ENCODE measurements at places on chromosomes 6 and 20.

GRCh38 chr20:57060407-57061050 is 205.9 kb downstream of the BMP7 start:
- no peak for DNase-seq

DNA sequence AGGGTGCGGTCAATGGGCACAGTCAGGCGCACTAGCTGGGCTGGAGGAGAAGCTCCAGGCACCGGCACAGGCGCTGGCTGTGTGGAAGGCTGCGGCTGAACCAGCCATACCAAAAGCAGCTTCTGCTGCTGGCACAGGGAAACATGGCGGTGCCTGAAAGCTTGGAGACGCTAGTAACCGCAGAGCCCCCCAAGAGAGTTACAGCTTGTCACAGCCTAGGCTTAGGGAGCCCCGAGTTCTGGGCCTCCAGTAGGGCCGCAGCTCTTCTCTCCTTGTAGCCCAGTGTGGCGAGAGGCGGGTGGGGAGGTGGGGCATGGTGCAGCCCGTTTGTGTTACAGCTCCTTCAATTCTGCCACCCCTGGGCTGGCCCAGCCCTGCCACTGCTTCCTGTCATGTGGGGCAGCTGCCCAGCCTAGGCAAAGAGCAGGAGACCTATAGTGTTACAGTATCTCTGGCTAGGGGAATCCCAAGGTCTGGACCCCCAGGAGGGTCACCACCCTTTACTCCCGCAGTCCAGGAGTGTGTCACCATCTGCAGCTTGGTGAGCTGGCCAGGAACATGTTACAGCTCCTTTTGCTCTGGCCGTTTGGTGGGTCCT is 58.6 kb upstream of the MANEA start:
- no peak for DNase-seq

DNA sequence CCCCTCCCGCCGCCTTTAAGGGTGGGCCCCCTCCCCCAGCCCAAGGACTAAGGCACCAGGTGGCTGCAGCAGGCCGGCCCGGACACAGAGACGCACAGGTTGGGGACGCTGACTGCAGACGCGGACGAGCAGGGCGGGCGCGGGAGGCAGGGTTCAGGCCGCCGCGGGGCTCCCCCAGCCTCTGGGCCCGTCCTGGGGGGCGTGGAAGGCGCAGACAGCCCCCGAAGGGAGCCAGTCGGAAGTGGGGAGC is 9.3 kb downstream of the DUSP15 start:
- DNase-seq, result no peak

- DNase-seq, result no peak
Measured at GRCh38 chr6:36136034-36136433, 5.7 kb downstream of the MAPK13 start.

GRCh38 chr6:161487694-161488093 is 213.8 kb upstream of the AGPAT4 start:
- DNase-seq, result no peak

GRCh38 chr6:4220558-4220957 is 85.2 kb upstream of the ECI2 start:
- no peak for DNase-seq

DNA sequence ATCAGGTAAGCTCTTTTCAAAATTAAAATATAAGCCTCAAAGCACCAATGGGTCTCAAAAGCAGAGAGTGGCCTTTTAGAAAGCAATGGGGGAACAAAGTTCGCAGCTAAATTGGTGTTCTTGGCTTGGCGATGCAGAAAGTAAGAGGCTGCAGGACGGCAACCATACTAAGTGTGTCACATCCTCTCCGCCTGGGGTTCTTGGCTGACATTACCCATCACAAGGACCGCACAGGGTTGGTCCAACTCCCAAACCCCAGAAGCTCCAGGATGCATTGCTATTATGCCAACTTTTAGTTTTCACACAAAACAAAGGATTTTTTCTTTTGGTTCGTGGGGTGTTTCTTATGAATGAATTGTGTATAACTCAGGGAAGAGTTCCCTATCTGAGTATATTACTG is 124.8 kb downstream of the PRKN start:
- no peak for DNase-seq

GRCh38 chr20:32674362-32674789 is 635 bp upstream of the C20orf203 start:
- DNase-seq, result peak; percentile 68

- peak; percentile 55 for DNase-seq
Measured at GRCh38 chr6:112232845-112233256, 21.5 kb downstream of the LAMA4 start.

GRCh38 chr20:17500271-17500670 is 30.9 kb downstream of the BFSP1 start:
- no peak for DNase-seq

DNA sequence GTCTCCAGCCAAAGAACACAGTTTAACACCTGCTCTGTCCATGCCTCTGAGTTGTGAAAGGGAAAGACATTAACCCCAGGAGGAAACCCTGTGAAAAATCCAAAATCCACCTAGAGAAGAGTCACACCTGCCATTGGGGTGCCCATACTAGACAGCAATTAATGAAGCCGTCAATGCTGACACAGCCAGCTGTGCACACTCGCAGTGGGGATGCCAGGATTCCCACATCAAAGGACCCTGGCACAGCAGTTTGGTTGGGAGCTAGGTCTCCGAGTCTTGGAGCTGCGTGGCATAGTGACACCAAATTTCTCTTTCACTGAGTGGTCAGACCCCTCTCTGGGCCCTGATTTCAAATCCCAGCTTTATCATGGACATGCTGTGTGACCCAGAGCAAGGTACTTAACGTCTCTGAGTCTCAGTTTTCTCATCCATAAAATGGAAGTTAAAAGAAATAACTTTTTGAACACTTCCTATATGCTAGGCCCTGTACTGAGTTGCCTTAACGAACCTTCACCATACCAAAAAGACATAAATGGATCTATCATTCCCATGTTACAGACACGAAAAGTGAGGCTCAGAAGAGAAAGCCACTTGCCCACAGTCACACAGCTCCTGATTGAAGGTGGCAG is 30.8 kb downstream of the BPIFB1 start:
- DNase-seq, result no peak

DNA sequence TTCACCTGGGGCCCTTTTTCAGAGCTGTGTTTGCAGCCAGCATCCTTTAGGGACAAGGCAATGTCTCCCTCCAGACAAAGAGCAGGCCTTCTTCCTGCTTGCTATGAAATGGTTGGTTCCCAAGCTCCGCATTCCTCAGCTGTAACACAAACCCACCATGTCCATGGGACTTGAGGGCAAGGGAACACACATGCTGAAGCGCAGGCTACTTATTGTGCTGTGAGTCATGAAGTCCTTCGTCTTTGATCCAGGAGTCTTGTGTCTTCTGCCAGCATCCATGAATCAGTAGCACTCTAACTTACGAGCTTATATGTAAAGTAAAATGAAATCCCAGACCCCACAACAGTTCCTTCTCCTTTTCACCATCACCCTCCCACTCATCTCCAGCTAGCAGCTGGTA is 59.0 kb downstream of the ANKRD60 start:
- no peak for DNase-seq

DNA sequence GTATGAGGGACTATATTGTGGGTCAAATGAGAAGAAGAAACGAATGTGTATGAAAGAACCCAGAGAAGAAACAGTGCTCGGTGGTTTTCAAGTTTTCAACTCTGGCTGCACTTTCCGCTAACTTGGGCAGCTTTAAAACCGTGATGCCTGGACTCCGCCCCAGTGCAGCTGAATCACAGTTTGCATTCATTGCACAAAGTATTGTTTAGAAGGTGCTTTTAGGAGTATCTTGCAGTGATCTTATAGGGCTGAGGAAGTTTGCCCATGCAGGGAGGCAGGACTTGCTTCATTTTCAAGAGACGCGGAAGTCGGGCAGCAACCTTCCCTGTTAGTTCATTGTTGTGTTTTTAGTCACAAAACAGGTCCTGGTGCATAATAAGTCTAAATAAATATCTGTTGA is 52.7 kb downstream of the RSPH3 start:
- DNase-seq, result no peak

DNA sequence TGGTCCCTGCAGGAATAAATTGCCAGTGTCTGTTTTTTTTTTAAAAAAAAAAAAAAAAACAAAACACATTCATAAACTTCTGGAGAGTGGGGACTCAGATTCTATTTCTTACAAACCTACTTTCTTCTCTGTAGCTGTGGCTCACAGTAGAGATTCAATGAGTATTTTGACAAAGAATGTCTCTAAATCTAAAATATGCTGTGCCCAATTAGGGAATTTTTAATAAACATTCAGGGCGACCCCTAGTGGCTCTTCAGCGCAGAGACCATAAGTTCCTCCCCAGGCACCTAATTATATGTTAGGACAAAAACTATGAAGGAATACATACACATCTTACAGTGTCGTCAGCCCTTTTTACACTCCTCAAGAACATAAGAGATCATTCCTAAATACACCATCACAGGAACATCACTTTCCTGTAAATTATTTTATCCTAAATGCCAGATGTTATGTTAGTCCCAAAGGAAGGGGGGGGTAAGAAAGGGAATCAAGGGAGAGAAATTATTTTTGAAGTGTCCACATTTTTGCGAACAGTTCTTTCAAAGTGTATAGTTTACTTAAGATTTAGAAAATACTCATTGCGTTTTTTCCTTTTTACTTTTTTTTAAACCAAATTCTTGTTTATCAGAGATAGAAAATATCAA is 21.8 kb upstream of the NAA20 start:
- DNase-seq, result peak; percentile 49

- DNase-seq, result no peak
Measured at GRCh38 chr6:167559675-167560479, 235.0 kb downstream of the TTLL2 start.

GRCh38 chr6:143337201-143337949 is 113.1 kb downstream of the ADAT2 start:
- peak; percentile 56 for DNase-seq

DNA sequence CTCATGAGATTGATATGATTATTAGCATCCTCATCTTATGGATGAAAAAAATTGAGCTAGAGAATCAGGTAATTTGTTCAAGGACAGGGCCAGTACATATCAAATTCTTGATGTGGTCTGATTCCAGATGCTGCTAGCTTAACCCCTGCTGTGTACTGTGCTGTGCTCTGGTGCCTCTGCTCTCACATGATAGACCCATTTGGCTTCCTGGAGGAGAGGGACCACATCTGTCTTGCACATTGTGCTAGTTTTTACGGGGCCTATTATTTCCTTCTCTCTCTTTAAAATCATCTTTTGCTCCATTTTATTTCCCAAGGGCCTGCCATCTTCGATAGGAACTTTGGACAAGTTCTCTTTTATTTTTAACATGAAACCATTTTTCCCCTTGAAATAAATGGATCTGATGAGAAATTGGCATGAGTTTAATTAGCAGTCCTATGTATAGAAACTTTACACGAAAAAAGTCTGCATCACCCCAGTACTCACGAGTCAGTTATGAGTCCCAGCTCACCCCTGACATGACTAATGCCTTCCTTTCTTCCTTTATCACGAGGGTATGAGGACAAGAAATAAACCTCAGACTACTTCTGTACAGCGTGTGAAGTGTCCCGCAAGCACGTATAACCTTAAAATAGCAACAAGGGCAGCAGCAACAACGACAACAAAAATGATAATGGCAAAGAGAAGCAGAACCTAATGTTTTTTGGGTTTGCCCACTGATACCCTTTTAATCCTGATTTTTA is 26.5 kb downstream of the CD109 start:
- DNase-seq, result no peak

DNA sequence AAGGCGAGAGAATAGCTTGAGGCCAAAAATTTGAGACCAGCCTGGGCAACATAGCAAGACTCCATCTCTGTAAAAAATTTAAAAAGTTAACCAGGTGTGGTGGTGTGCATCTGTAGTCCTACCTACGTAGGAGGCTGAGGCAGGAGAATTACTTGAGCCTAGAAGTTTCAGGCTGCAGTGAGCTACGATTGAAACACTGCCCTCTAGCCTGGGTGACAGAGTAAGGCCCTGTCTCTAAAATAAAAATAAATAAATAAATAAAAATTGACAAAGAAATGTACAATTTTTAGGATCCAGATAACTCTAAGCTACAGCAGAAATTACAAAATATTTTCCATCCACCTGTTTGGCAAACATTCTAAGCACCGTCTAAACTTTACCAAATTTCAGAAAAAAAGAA is 941.0 kb upstream of the ADGRB3 start:
- no peak for DNase-seq

DNA sequence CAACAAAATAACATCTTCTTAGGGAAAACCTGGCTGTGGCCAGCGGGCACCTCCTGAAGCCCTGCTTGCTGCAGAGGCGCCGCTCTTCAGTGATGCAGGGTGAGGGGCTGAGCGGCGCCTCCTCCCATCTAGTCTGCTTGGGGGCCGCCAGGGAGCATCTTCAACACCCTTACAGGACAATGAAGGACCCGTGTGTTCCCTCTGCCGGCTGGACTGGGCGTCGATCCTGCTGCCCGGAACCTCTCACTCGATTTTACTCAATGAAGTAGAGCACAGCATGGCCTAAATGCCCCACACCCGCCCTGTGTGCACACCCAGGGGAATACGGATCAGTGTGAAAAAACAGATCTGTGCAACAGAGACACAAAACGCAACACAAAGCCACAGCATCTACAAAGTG is 28.5 kb upstream of the MPC1 start:
- DNase-seq, result no peak

DNA sequence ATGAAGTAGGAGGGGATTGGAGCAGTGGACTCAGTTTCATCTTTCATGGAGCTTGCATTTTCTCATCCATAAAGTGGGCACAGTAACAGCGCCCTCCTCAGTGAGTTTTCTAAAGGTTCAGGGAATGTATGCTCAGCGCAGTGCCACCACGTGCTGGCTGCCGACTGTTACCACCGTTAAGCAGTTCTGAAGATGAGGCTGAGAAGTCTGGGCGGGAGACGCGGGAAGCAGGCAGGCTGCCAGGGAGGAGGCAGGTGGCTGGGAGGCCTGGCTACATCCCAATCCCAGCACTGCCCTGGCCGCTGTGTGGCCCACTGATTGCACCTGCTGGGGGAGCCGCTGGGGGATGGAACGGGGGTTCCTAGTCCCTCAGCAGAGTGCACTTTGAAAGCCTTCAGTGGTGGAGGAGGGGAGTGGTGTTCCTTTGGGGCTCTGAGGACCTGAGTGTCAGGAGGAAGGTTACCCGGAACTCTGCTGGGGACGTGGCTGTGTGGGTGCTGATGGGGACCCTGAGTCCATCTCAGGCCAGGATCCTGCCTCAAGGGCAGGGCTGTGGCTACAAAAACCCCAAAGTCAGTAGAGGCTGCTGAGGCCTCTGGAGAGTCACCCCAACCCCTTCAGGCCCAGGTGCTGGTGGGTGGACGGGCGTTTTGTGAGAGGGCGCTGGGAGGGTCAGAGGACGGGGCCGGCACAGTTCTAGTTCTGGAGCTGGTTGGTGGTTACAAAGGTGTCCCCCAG is 28.0 kb upstream of the PHACTR3 start:
- DNase-seq, result no peak

GRCh38 chr20:5770987-5771318 is 20.8 kb downstream of the SHLD1 start:
- no peak for DNase-seq

All from HEK293T (cell line).